Daoy (cell line): ENCODE measurements at places on chromosomes 4 and X.

- DNase-seq: no peak
Measured at GRCh38 chrX:118315529-118315928, 30.4 kb upstream of the WDR44 start.

- no peak for DNase-seq
Measured at GRCh38 chr4:40337051-40337450, 1.9 kb downstream of the CHRNA9 start.

DNA sequence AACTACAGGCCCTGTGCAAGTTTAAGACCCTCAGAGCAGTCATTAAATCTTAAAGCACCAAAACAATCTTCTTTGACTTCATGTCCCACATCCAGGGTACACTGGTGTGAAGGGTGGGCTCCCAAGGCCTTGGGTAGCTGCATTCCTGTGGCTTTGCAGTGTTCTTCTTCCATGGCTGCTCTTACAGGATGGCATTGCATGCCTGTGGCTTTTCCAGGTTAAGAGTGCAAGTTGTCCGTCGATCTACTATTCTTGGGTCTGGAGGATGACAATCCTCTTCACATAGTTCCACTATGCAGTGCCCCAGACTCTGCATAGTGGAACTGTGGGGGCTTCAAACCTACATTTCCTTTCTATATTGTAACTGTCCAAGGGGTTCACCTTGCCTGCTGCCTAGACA, 494.5 kb downstream of the CFAP47 start:
- DNase-seq: no peak

GRCh38 chr4:124899997-124900396, 187.5 kb upstream of the ANKRD50 start:
- no peak for DNase-seq

DNA sequence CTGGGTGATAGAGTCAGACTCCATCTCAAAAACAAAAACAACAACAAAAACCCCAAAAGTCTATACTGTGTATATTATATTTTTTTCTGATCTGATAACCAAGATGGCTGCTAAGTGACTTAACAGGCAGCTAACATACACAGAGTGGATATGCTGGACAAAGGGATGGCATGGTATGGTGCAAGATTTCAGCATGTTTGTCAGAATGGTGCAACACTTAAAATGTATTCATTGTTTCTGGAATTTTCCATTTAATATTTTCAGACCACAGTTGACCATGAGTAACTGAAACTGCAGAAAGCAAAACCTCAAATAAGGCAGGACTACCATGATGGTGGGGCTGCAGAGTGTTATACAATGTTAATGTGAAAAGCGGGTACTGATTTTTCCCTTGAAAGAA, 6.1 kb upstream of the BOD1L1 start:
- no peak for DNase-seq

DNA sequence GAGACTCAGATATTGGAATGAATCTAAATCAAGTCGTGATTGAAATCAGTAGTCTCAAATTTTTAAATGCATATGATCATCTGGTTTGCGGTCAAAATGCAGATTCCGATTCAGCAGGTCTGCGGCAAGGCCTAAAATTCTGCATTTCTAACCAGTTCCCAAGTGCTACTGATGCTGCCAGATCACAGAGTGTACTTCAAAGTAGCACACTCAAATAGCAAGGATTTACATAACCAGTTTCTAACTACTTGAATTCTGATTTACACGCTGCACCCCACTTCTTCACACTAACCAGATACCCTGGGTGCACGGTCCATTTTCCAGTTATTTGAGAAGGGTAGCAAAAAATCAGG, 752 bp downstream of the MBTPS2 start:
- no peak for DNase-seq

DNA sequence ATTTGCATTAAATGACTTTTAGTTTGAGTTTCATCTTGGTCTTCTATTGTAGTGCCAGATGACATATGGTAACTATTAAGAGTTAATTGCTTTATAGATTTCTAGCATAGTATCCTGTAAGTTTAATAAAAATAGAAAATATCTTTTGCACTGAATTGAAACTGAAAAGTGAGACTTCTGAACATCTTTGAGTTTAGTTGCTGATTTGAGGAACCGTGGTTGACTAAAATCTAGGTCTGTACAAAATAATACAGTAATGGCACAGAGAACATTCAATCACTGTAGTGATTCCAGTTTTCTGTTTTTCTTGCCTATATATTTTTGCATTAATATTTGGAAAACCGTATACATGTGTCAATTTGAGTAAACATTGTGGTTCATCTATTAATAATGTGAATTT, 60.7 kb downstream of the SPATA4 start:
- DNase-seq: no peak

DNA sequence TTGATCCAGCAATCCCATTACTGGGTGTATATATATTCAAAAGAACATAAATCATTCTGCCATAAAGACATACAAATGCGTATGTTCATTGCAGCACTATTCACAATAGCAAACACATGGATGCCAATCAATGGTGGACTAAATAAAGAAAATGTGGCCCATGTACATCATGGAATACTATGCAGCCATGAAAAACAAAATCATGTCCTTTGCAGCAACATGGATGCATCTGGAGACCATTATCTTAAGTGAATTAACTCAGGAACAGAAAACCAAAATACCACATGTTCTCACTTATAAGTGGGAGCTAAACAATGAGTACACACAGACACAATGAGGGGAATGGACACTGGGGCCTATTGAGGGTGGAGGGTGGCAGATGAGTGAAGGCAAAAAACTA, 81.6 kb downstream of the ABCB7 start:
- no peak for DNase-seq

- no peak for DNase-seq
Measured at GRCh38 chr4:24112466-24112865, 222.6 kb upstream of the PPARGC1A start.

- DNase-seq: no peak
Measured at GRCh38 chr4:53371049-53371448, 5.2 kb upstream of the SCFD2 start.

DNA sequence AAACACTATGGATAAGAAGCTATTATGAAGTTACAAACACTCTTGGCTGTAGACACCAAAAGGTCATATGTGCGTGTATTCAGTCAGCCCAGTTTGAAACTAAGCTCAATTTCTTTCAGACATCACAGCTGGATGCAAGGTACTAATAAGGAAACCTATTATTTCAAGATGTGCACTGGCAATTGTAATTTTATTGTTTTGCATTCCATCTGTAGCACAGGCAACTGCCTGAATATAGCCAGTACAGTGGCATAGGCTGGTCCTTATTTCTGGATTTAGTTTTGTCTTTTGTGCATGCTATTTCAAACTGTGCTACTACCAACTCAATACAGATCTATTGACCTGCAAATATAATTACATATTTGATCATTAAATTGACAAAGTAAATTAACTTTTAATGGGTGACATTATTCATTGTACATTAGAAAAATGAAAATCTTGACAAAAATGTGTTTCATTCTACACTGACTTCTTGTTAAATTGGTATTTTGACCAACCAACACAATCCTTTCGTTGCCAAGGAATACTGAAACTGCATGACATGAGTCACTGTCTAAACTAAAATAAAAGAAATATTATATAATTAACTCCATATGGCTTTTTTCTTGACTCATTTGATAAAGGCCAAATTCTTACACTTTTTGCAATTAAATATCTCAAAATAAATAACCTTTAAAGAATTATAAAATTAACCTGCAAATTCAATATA, 594.3 kb upstream of the ADGRL3 start:
- no peak for DNase-seq

DNA sequence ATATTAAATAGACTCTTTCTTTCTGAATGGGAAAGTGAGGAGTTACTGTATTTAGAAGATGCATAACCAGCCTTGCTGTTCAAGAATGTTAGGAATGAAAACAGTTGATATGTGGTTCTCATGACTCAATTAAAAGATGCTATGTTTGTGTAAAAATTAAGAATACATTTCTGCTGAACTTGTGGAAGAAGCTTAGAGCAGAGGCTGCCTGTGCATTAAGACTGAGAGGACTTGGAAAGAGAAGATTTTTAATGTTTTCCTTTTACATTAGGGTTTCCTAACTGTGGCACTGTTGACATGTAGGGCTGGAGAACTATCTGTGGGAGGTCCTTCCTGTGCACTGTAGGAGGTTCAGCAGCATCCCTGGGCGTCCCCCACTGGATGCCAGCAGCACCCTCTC, 137.7 kb downstream of the GPR143 start:
- DNase-seq: no peak

GRCh38 chr4:6802025-6802424, 19.5 kb downstream of the KIAA0232 start:
- no peak for DNase-seq

GRCh38 chrX:125204681-125205132, 115.0 kb upstream of the TEX13C start:
- DNase-seq: peak; percentile 5

GRCh38 chr4:74374128-74374527, 9.2 kb downstream of the EREG start:
- no peak for DNase-seq

GRCh38 chr4:183755596-183755995, 96.5 kb downstream of the TRAPPC11 start:
- no peak for DNase-seq
